ENCODE measurements at places on chromosomes 7 and 10.

GRCh38 chr7:100693312-100694097 lies 545 bp downstream of the GIGYF1 start:
- peak overlapping the region; percentile 63 for H3K27ac ChIP-seq
- peaks cover 28% of the 10 kb centered on the region for H3K36me3 ChIP-seq
- no peak for DNase-seq
- peaks cover 11% of the 10 kb centered on the region for H3K4me1 ChIP-seq

- peaks cover 5% of the 10 kb centered on the region for H3K27me3 ChIP-seq
- no peak overlapping the region for H3K27ac ChIP-seq
- no peaks in the 10 kb centered on the region for H3K36me3 ChIP-seq
Observed at GRCh38 chr10:71468363-71469094, 71.8 kb downstream of the CDH23 start.

GRCh38 chr7:80263333-80263732 lies 128.7 kb downstream of the GNAI1 start:
- H3K27ac ChIP-seq = no peak overlapping the region
- H3K27me3 ChIP-seq = no peaks in the 10 kb centered on the region
- no peaks in the 10 kb centered on the region for H3K36me3 ChIP-seq
- H3K4me3 ChIP-seq = no peak overlapping the region
- H3K4me1 ChIP-seq = no peaks in the 10 kb centered on the region

GRCh38 chr7:108627476-108628051 lies 57.9 kb downstream of the DNAJB9 start:
- no peak overlapping the region for H3K4me3 ChIP-seq
- no peaks in the 10 kb centered on the region for H3K36me3 ChIP-seq
- H3K4me1 ChIP-seq = no peaks in the 10 kb centered on the region
- no peaks in the 10 kb centered on the region for H3K27me3 ChIP-seq
- no peak overlapping the region for H3K27ac ChIP-seq
- no peak for DNase-seq

- H3K4me3 ChIP-seq = no peak overlapping the region
- H3K36me3 ChIP-seq = no peaks in the 10 kb centered on the region
- no peaks in the 10 kb centered on the region for H3K27me3 ChIP-seq
- no peak overlapping the region for H3K27ac ChIP-seq
Observed at GRCh38 chr10:30373596-30374327, 24.7 kb upstream of the MTPAP start.
